ENCODE measurements at places on chromosomes 5 and 9.

DNA sequence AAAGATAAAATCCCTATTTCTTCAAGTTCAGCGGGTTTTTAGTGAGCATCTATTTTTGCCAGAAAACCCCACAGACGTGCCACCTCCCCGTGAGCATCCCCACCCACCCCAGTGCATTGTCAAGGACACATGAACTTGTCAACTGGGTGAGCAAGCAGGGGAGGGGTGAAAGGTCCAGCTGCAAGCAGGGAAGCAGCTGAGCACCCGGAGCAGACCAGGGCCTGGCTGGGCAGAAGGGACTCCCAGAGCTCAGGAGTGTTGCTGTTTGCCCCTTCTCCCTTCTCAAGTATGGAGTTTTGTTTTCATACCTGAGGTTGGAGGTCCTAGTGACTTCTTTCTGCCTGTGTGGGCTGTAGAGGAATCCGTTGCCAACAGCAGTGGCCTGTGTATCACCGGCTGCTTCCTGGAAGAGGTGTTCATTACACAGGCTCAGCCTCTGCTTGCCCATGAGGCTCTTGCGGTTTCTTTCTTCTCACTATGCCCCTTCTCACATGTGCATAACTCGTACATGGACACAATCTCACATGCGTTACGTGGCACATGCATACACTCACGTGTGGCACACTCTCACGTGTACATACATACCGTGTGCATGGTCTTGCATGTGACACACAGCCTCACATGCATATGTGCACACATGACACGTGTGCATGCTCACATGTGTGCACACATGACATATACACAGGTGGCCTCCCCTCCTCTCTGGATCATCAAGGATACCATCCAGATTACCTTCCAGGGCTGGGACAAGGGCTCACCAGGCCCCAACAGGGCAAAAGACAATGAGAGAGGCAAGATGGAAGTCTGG, 126.7 kb downstream of the MVB12B start:
- no peak for DNase-seq

GRCh38 chr5:108747774-108748400, at the start of gene FER:
Gene FER (plus strand): TSS chr5:108747897. CDS start chr5:108798183, 50,286 bp downstream.
- no peak for DNase-seq

DNA sequence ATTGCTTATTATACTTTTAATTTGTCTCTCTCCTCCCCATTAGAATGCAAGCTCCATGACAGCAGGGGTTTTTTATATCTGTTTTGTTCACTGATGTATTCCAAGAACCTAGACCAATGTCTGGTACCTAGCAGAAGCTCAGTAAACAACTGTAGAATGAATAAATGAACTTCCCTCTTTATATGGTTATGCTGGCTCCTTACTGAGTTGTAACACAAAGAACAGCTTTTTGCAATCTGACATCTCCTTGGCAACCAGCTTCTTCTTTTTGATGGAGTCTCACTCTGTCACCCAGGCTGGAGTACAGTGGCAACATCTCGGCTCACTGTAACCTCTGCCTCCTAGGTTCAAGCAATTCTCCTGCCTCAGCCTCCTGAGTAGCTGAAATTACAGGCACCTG, 13.6 kb downstream of the TRMO start:
- no peak for DNase-seq

GRCh38 chr9:34712140-34712539, 2.2 kb upstream of the CCL21 start:
- no peak for DNase-seq

GRCh38 chr5:131926168-131926567, 19.3 kb downstream of the MEIKIN start:
- DNase-seq = no peak

DNA sequence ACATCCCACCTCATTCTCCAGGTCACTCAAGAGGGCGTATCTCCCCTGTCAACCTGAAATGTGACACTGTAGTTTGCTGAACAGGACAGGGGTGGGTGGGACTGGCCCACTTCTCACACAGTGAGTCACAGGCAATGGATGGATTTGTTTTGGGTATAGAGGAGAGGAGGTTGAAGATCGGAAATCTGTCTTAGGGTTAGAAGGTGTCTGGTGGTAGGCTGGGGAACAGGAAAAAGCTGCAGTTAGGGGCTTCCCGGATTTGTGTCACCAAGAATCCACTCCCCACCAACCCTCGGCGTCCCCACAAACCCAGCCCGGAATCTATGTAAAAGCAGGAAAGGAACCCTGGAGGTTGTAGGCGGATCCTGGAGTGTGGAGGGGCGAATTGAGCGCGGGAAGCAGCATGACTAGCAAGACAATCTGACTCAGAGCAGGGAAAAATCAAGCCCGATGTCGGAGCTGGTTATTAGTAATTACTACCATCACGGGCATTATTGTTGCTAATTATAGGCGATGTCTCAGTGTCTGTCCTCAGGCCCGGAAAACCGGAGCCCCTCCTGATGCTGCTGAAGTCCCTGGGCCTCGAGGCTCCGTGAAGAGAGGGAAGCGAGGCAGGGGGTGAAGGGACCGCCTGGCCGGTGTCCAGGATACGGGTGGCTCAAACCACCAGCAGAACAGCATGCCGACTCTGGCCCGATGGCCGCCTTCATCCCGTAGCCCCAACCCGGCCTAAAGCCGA, 1.7 kb upstream of the IRX1 start:
- DNase-seq = no peak

GRCh38 chr9:111068383-111068730, 30.1 kb upstream of the LPAR1 start:
- no peak for DNase-seq

DNA sequence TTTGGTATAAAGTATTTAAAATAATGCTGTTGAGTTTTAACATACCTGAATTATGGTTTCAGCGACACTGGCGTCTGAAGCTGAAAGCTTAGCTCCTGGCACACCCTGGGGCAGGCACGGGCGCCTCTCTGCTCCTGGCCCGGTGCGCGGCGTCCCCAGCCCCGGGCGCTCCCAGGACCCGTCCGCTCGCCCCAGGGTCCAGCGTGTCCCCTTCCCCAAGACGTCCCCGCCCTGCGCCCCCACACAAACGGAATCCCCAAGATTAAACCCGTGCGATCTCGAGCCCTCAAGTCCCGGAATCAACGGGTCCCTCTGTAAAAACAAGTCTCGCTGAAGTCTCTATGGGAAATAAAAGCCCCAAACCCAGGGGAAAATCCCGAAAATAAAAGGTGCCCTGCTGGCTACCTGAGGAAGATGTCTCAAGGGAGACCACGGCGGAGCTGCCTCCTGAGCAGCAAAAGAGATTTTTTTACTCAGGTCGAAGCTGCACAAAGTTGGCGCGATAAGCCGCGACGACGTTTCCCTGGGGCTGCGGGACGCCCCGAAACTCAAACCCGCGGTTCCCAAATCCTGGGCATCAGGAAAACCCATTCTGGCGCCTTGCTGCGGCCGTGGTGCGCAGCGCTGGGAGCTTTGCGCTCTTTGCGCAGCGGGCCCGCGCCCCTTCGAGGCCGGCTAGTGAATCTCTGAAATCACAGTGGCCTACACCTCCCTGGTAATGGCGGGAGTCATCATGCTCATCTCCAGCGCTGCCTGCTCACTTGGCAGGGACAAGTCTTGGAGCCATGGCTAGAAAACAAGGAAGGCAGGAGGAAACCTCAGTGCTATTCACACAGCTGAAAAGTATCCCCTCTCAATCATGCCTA, 6.3 kb upstream of the IFNA8 start:
- DNase-seq = no peak

GRCh38 chr5:3265936-3266335, 329.7 kb upstream of the IRX1 start:
- no peak for DNase-seq

- DNase-seq = peak; percentile 70
These were observed at the start of gene CIZ1 for GRCh38 chr9:128191406-128192046. Gene CIZ1 (minus strand): TSS chr9:128191572. CDS start chr9:128190857, 715 bp downstream.

DNA sequence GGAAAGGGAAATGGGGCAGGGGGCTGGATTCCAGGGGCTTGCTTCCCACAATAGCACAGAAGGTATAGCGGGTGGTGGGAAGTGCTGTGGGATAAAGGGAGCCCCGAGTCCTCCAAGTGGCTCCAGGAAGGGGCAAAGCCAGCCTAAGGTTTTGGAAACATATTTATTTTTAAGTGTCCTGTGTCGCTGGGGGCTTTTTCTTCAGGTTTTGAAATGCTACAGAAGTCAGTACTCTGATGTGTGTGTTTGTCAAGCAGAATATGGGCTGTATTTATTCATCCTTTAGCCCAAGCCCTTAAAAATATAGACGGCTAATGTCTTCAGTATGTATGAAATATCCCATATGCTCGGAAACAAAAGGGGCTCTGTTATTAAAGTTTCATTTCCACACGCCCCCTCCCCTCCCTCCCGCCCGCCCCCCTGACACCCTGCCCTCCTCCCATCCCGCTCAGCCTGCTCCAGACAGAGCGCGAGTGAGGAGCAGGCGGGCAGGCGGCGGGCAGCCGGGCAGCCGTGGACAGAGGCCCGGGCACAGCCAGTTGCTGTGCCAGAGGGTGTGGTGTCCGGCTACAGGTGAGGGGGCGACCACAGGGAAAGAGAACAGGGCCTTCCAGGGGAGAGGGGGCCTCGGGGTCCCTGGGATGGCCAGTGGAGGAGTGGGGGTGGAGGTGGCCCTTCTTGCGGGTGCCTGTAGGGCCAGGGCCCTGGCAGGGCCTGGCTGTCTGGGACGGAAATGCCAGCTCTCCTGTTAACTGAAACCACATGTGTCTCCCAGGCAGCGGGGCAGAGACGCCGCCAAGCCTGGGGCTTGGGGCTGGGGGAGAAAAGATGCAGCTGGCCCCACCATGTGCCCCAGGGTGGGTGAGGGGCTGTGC, 39.6 kb upstream of the SYNPO start:
- DNase-seq = no peak

Measured in COR-L47 (cell line).